Right renal pelvis (tissue), 4 donors: ENCODE measurements at places on chromosomes 1 and 21. TPM values are rescaled to one million over a fixed set of nuclear protein-coding genes. Genes with fewer than 3 reads are reported as not detected.
A peak's percentile ranks its signal among the peaks of the same experiment; 100 is the strongest.

The CFAP107 gene
- 1.0 TPM for polyA plus RNA-seq

The NIT1 gene
- 53.5 TPM for polyA plus RNA-seq

The NGF gene
- 2.9 TPM for polyA plus RNA-seq

The RPE65 gene
- not detected for polyA plus RNA-seq

The OR10J1 gene
- polyA plus RNA-seq = not detected

The GNG12 gene
- 130 TPM for polyA plus RNA-seq

The PLPPR4 gene
- polyA plus RNA-seq = 1.4 TPM

GRCh38 chr21:38957575-38958322, 152.0 kb downstream of the ETS2 start:
- no peak for DNase-seq

- DNase-seq = no peak
Measured at GRCh38 chr1:53068314-53069099, 6.5 kb downstream of the PODN start.

DNA sequence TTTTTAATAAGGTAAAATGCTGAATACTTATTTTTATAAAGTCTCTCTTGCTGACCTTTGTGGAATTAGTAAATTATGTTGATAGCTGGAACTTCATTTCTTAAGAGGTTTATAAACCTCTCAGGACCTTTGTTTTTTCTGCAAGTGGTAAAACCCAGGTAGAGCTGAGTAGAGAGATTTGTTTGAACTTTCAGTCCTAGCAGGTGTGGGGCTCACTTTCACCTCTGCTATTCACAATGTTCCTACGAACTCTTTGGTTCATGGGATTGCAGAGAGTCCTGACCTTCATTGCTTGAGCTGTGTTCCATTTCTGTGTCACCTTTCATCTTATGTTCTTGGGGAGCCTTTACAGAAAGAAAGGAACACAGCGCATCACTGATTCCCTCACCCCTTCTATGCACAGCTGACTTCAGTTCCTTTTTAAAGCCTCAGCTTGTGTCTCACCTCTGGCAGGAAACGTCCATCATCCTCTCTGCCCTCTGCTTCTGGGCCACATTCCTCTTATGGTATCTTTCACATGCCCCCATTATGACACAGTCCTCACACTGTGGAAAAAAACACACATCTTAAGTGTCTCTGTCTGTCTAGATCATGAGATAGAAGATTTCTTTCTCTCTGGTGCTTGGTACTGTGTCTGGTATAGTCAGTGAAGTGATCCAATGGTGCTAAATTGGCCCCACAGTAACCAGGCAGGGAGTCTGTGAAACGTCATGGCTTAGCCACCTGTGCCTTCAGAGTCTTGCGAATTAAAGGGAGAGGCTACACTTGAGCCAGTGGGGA, 262.5 kb upstream of the B3GALT2 start:
- DNase-seq = no peak

DNA sequence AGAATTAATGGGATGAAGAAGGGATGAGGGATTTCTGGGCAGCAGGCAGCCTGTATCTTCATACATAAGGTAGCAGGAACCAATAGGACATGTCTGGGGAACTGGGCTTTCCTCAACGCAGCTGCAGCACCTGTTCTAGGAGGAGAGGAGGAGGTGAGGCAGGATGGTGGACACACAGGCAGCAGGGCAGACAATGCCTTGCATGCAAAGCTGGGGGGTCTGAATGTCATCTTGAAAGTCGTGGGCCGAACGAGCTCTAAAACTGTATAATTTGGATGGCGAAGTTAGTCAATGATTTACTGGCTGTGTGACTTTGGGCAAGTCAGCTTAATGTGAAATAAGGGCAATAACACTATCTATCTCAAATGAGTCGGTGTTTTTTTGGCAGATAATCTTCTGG, 124.4 kb downstream of the BEND5 start:
- DNase-seq = no peak

DNA sequence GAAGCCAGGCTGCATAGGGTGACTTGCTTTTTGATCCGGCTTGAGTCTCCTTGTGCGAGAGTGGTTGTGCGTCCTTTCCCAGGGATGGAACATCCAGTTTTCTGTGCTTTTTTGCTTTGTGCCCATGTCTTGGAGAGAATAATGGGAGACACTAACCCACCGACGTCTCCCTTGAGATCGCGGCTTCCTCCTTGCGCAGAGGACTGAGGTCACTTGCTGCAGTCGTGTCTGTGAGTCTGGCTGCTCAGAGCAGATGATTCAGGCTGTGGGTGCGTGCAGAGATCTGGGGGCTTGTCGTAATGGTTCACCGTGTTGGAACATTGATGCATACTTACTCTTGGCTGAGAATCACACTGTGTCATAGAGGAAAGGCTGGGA, 164.5 kb upstream of the CACNA1E start:
- no peak for DNase-seq

DNA sequence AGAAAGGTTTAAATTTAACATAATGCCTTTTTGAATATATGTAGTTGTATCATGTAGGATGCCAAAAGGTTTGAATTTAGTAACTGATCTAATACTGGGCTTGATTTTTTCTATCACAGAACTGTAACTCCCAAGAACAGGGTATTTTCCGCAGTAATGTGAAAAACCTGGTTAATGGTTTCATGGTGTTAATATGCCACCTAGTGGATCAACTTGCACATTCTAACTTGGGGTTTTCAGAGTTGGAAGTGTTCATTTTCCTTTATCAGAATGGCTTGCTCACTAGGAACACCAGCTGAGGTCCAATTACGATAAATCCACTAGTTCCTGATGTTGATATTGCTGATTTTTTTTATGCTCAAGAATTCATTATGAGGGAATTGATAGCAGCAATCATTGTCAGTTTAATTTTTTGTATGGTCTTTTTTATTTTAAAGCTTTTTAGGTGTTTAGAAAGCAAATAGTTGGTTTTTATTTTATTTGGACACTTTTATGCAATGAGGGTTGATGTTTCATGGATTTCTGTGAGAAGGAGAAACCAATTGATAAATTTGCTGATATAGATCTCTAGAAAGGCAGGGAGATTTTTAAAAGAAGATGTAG, 157.2 kb downstream of the PLA2G4A start:
- peak; percentile 42 for DNase-seq

DNA sequence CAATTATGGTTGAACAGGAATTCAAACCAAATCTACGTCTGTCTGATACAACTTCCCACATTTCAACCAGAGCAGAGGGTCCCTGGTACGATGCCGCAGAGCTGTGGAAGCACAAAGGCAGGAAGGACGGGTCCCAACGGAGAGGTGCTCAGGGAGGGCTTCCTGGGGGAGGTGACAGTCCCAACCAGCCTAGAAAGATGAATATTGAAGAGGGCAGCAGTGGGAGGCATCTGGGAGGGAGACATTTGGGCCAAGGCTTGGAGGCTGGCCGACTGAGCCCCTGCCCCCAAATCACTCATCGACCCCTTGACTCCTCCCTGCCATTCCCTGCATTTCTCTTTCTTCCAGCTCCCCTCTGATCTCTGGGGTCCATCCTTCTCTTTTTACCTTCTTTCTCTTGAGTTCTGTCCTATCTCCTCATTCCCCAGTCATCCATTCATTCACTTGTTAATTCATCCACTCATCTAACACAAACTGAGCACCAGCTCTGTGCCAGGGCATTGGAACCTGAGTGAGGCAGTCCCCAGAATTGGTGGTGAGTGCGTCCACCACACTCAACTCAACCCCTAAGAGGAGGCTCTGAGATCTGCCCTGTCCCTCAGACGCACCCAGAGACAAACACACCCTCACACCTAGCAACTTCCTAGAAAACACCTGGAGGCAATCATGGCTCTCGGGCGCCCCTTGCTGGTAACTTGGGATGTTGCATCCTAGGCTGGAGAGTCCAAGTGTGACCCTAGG, 13.2 kb upstream of the CELA3B start:
- DNase-seq = peak; percentile 72

DNA sequence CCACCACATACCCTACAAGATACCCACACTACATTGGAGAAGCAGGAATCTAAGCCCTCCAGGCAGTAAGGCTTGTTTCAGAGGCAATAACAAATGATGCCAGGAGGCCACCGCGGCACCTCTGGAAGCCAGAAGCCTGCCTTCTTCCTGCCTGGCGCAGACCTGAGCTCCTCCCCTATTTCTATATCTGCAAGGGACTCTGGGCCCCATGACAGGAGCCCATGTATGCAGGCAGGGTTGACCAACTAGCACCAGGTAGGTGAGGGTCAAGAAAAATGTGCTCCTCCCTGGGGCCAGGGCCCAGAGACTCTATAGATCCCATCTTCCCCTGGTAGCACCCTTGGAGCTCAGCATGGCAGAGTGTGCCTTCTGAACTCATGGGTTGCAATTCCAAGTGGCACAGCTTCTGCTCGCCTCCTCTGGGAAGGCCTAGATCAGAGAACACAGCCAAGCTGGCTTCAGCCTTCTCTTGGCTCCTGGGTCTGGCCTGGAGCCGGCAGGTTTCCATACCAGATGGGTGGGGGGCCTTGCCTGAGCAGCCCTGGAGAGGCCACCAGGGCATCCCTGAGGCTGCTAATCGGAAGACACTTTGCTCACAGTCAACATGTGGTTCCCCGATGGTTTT, 85.1 kb downstream of the STUM start:
- DNase-seq = no peak

DNA sequence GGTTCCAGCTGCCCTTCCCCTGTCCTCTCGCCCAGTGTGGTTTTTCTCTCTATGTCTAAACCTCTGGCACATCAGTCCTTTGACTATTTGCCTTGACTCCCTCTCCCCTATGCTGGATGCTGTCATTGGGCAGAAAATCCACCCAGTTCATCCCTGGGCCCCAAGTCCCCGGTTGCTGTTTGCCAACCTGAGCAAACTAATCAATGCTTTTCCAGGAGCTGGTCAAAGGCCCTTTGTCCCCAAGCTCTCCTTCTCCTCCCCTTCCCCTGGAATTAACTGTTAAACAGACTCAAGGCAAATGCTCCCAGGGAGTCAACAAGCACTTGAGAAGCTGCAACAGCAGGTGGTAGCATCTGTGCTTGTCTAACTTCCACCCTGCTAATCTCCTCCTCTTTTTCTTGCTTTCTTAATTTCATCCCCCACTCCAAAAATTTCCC, 102.7 kb downstream of the LMX1A start:
- no peak for DNase-seq

- DNase-seq = no peak
Measured at GRCh38 chr1:62978741-62979140, 194.8 kb downstream of the ATG4C start.

GRCh38 chr1:243416495-243416894, 160.7 kb downstream of the SDCCAG8 start:
- no peak for DNase-seq

DNA sequence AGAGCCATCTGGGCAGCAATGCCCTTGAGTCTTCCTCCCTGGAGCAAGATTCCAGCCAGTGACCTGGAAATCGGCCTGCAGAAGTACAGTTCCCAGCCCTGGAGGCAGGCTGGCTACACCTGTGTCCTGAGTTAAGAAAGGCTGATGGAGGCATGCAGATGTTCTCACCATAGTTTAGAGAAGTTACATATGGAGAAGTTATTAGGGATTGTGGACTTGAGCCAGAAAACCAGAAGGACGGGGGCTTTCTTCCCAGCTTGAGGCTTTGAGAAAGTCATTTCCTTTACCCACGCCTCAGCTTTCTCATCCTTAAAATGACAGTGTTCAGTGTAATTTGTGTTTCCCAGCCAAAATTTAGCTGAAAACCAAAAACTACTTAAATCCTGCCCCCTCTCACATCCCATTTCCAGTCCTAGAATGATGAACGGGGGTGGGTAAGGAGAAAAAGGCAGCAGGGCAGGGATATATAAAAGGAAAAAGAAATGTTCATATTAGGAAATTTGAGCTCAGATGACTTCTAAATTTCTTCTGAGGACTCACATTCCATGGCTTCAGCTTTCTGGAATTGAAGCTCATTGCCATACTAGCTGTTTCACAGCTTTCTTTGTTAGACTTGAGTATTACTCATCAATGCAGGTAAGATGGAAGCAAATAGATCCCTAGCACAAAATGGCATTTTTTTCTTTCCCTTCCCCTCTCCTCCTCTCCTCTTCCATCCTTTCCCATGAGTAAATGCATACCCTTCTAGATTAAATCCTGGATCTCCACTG, 14.4 kb upstream of the C8B start:
- no peak for DNase-seq

DNA sequence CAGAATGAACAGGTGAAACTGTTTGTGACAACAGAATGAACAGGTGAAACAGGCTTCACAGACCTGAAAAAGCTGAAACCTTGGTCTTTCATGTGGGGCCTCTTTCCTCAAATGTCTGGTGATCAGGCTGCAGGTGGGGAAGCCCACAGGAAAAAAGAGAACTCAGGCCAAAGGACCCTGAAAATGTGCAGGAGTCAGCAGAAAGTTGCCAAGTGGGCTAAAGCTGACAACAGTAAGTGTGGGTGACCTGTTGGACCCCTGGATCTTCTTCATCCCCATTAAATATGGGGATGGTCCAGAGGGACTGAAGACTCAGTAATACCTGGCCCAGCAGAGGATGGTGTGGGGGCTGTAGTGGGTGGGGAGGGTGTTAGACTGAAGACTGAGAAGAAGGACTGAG, 9.1 kb upstream of the CHIT1 start:
- DNase-seq = no peak

GRCh38 chr1:234980645-234981396, 147.8 kb downstream of the TOMM20 start:
- no peak for DNase-seq
